ENCODE measurements at places on chromosomes 12 and 14.
A peak's percentile ranks its signal among the peaks of the same experiment; 100 is the strongest.

DNA sequence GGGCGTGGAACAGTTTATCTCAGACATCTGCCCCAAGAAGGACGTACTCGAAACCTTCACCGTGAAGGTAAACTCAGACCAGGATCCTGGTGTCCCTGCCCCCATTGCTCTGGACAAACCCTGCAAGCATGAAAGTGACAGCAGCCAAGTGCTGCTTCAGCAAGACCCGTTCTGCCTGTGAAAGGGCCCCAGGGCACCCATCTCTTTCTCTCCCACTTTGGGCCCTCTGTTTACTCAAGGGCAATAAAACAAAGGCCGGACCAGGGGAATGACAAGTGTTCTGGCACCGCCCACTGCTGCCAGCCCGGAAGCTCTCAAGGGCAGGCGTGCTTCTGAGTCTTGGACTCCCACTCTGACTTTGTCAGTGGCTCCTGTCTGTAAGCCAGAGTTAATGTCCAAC, 35.3 kb downstream of the CD9 start:
- DNase-seq, result no peak

DNA sequence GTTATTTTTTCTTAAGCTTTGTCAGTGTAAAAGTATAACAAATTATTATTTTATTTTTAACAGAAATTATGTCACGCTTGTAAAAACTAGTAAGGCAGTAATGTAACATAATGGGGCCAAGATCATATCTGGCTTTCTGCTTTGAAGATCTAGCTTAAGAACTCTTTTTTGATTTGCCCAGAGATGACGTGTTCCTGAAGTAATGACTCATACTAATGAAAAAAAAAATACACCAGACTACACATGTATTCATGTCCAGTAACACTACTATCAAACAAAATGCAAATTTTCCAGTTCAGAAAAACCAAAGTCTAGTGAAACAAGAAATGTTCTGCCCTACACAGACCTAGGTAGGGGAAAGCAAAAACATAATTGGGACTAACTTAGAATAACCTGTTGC, 432.2 kb upstream of the ATXN7L3B start:
- DNase-seq, result no peak

DNA sequence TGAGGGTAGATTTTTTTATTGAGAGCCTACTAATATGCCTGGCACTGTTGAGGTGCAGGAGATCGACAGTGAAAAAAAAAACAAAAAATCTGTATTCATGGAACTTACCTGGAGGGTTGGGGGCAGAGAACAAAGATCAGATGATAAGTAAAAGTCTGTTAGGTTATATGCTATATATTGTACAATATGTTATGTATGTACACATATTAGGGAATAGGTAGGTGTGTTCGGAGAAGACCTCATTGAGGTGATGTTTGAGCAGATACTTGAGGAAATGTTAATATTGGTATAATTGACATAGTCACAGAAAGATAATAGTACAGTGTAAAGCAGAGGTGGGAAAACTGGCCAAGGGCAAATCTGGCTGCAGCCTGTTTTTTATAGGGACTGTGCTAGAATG, 5.6 kb downstream of the ARF6 start:
- DNase-seq, result peak; percentile 20

DNA sequence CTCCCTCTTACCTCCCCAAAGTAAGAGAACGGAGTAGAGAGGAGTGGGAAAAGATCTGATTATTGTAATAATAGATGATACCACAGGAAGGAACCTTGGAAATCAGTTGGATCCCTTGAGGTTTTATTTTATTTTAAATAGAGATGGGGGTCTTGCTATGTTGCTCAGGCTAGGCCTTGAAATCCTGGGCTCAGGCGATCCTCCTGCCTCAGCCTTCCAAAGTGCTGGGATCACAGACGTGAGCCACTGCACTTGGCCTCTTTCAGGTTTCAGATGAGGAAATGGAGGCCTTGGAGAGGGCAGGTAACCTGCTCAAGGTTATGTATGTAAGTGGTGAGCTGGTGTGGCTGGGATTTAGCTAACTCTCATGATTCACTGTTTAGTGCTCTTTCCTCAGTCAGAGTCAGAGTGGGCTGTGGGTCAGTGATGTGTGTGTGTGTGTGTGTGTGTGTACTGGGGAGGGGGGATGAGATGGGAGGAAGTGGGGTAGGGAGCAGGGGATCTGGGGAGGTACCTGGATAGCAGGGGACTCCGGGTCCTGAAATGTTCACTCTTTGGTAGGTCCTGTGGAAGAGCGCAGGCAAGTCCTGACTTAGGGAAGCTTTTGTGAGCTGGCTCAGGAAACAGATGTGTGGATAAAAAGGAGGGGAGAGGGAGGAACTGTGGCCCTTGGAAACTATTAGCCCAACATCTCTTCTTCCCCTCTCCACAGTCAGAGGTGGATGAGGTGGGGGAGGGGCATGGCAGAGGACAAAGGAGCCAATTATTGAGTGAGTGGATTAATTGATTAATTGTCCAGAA, 4.7 kb upstream of the CISTR start:
- no peak for DNase-seq

DNA sequence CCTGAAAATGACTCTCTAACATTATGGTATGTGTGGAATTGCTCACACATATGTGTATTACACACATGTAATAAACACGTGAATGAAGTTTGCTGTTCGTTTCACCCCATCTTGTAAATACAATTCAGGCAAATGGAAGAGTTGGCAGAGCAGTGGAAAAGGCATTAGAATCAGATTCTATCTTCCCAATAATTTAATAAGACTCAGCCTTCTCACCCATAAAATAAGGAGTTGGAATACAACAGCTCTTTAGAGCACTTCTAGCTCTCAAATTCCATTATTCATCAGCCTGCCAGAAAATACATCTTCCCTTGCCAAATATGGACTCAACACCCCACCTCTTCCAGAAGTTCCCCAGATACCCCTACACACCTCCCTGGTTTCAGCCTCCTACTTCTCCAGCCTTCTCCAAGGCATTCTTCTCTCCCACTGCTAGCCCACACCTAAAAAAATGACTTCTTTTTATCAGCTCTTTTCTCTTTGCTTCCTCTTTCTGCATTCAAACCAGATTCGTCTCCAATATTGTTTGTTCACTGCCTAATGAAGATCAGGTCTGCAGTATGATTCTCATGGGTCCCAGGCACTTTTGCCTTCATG, 66.2 kb upstream of the DYRK2 start:
- no peak for DNase-seq

GRCh38 chr12:51085757-51086156, 2.4 kb upstream of the CSRNP2 start:
- DNase-seq, result no peak

GRCh38 chr12:128932521-128932920, 79.2 kb downstream of the GLT1D1 start:
- DNase-seq, result no peak

GRCh38 chr12:27966870-27967269, 5.7 kb downstream of the PTHLH start:
- DNase-seq, result no peak

DNA sequence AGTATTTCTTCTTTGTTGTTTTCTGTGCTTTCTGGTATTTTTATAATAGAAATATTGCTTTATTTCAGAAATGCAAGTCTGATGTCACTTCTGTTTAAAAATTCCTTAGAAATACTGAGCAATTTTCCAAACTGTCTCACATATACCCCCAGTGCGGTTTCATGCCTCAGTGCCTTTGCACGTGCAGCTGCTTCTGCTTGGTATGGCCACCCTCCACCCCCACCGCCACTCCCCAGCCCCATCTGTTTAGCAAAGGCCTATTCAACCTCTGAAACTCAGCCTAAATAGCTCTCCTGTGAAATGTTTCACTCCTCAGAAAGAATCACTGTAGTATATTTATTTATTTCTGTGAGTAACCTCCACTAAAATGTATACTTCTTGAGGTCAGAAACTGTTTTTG, 52.3 kb downstream of the PPM1H start:
- no peak for DNase-seq

- no peak for DNase-seq
Measured at GRCh38 chr14:103339561-103339960, 5.5 kb downstream of the EIF5 start.

- DNase-seq, result peak; percentile 17
Measured at GRCh38 chr12:14185427-14186192, 179.9 kb upstream of the ATF7IP start.

- DNase-seq, result no peak
Measured at GRCh38 chr12:98678236-98678945, 33.3 kb downstream of the APAF1 start.

DNA sequence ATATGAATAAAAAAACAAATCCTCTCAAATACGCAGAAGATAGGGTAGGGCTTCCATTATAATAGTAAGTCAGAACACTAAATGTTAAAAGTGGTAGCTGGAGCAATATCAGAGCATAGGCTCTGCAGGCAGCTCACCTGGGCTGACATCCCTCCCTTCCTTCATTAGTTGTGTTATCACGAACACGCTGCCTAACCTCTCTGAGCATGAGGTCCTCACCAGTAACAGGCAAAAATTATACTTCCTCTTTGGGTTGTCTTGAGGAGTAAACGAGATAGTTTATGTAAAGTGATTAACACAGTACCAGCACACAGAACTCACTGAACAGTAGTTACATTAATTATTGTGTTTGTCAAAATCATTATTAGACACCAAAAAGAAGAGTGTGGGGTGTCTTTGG, 154.3 kb downstream of the STXBP6 start:
- DNase-seq, result no peak

- no peak for DNase-seq
Measured at GRCh38 chr14:65159281-65160062, 57.2 kb upstream of the MAX start.

DNA sequence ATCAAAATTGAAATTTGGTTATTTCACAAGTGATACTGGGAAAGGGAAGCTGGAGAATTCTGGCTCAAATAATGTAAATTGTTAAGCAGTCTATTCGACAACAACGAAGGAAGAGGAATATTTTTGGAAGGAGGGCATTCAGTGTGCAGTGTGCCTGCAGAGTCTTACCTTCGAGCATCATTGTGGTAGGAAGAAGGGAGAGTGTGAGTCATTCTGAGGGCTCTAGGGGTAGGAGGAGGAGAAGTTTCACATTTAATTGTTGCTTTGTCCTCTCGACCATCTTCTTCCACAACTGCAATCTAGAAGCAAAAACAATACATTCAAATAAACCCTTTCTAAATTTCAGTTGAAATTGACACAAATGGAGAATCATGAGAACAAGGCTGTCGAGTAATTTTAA, 263.0 kb downstream of the ACSS3 start:
- DNase-seq, result no peak

- DNase-seq, result no peak
Measured at GRCh38 chr14:56149995-56150394, 31.8 kb downstream of the PELI2 start.

DNA sequence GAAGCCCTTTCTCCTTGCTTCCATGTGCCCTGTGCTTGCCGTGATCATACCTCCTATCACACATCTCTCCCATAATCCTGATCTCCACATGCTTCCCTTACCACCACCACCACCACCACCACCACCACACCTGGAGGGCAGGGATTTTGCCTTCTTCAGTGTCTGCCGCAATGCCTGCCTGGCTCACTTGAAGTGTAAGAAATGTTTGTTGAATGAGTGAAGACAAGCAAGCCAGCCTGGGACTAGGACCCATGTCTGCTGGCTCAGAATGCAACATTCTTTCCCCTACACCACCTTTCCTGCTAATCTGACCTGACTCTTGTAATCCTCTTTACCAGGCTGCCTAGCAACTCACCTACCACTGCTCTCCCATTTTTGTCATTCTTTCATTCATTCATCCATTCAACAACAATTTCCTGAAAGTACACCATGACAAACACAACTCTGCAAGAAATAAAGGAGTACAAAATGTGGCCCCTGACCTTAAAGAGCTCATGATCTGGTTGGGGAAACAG, 3.5 kb upstream of the NID2 start:
- DNase-seq, result no peak

DNA sequence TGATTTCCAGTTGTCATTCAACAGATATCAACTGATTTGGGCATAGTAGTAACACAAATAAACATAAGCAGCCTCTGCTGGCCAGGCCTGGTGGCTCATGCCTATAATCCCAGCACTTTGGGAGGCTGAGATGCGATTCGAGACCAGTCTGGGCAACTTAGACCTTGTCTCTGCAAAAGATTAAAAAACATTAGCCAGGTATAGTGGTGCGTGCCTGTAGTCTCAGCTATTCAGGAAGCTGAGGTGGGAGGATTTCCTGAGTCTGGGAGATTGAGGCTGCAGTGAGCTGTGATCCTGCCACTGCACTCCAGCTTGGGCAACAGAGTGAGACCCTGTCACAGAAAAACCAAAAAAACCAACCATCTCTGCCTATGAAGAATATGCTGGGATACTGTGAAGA, 7.1 kb downstream of the METAP2 start:
- DNase-seq, result no peak

DNA sequence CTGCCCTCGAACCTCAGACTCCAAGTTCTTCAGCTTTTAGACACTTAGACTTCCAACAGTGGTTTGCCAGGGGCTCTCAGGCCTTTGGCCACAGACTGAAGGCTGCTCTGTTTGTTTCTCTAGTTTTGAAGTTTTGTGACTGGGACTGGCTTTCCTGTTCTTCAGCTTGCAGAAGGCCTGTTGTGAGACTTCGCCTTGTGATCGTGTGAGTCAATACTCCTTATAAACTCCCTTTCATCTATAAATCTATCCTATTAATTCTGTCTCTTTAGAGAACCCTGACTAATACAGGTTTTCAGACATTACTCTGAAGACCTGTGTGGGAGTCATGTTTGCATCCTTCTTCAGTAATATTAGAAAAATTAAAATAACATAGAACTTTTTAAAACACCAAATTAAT, 289.1 kb downstream of the RMST start:
- DNase-seq, result no peak

DNA sequence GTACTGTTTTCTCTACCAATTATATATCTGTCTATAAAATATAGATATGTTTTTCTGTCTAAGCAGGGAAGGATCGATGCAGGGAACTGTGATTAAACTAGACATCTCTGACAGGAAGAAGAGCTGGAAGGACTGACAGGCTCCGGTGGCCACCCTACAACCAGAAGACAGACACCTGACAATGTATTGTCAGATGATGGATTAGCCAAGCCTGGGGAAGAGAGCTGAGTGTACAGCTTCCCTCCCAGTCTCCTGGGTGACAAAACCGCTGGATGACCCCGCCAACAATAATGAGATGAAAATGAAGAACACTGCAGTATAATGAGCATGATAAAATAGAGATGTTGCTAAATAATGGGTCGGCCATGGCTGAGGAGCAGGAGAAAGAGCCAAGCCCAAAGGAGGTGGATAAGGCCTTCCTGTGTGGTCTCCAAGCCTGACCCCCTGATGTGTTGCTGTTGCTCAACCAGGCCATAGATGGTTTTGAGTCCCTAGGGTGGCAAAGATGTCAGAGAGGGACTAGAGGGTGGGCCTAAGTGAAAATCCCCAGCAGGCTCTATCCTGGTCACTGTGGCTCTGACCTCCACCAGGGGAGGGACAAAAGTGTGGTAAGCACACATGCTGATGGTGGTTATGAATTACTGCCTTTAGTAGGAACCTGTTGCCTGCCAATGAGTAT, 28.2 kb downstream of the DHRS2 start:
- DNase-seq, result no peak

DNA sequence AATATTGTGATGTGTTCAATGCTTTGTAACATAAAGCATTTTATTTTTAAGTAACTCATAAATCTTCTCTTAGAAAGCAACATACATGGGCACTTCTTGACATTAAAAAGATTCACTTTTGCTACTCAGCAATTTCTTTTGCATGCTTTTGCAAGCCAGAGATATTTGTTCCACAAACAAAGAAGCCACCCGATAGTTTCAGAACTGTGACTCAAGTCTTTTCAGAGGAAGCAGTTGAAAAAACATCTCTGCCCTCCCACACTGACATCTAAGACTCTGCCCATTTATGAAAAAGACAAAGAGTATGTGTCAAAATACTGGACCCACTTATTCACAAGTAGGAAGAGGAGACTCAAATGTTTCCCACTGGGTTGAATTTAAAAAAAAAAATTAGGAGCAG, 7.5 kb downstream of the APPL2 start:
- DNase-seq, result no peak
